Cortex of kidney (tissue), 1 donor: ENCODE measurements at places on chromosomes 1 and 21.

DNA sequence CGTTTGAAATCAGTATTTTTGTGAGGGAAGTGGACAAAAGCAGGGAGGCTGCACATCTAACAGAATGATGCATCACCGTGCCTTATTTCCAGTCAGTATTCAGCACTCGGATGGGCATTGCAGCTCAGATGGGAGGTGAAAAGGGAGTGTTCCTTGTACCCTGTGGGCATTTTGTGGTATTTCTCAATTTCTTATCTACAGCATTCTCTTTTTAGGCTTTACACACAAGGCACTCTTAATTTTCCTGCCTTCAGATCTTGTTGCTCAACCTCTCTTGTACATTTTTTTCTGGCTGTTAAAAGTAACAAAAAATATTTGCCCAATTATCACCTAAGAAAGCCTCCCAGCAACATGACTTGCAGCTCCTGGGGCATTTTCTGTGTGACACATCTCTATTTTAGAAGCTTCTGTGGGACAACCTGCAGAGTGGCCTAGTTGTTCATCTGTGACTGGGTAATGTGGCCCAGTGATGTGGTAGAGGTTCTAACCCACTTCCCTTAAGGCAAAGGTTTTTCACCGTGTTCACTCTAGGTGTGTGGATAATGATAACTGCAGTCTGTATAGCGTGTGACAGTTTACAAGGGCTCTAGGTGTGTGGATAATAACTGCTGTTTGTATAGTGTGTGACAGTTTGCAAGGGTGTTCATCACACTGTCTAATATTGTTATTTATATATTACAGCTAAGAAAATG is 257.2 kb downstream of the PTGER3 start:
- DNase-seq, result no peak

DNA sequence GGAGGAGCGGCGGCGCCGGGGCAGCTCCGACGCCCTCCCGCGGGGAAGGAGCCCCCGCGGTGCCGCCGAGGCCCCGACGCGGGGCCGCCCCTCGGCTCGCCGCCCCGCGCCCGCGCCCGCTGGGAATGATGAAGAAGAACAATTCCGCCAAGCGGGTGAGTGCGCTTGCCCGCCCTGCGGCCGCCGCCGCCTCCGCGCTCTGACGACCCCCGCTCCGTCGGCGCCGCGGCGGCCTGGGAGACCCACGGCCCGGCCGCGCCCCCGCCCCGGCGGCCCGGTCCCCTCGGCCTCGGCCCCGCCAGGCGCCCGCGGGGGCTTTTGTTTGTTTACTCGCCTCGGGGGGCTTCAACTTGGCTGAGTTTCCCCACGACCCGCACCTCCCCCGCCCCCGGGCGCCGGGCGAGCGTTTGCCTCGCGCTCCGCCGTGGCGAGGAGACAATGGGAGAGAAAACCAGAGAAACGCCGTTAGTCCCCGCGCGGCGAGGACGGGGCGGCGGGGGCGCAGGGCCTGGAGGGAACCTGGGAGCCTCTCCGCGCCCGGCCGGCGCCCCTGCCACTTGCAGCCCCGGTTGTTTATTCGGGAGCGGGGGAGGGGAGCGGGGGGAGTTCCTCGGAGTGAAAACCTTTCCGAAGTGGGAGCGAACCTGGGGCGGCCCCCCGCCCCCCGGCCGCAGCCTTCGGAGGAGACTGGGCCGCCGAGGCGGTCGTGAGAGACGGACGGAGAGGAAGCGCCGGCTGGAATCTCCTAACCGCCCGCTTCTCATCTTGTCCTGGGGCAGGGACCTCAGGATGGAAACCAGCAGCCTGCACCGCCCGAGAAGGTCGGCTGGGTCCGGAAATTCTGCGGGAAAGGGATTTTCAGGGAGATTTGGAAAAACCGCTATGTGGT is 661 bp downstream of the PLEKHO1 start:
- no peak for DNase-seq

DNA sequence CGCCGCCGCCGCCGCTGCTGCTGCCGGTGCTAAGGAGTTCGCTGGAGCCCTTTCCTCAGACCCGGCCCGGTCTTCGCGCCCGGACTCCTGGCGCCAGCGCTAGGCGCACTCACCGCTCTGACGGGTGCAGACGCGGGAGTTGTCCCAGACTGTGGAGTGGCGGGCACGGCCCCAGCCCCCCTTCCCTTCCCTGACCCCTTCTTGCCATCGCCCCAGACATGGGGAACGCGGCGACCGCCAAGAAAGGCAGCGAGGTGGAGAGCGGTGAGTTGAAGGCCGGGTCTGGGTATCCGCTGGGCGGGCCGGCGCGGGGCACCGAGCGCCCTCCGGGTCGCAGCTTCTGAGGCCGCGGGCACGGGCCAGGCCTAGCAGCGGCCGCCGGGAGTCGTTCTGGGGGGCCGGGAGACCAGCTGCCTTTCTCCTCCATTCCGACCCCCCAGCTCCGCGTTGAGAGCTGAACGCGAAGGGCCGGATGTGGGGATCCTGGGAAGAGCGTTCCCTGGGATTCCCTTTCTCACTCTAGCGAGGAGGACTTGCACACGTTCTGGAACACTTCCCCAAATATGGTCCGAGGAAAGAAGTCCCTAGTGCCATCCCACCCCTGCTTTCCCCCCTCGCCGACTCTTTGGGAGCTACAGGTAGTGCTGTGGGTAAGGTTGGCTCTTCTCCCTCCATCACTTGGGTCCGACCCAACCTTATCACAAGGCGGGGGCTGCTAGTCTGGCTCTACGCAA is 65.8 kb upstream of the PRKACB start:
- DNase-seq, result no peak

DNA sequence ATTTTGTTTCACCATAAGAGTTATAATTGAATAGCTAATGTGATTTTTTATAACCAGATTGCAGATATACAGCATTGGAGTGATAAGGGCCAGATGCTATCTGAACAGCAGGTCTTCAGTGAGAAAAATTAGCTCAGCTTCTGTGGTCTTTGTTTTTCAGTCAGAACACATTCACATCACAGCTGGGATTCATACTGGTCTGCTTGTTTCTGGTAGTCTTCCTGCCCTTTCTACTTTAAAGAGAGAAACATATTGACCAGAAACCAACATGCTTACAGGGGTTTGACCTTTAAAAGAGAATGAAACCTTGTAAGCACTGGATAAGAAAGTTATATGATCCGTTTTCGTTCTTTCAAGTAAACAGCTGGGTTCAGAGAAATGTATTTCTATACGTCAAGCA is 213.7 kb upstream of the TMPRSS15 start:
- DNase-seq, result no peak

- DNase-seq, result no peak
These were observed 62.8 kb downstream of the RGS13 start for GRCh38 chr1:192698731-192699130.
